ENCODE measurements at places on chromosomes 5 and 9.

DNA sequence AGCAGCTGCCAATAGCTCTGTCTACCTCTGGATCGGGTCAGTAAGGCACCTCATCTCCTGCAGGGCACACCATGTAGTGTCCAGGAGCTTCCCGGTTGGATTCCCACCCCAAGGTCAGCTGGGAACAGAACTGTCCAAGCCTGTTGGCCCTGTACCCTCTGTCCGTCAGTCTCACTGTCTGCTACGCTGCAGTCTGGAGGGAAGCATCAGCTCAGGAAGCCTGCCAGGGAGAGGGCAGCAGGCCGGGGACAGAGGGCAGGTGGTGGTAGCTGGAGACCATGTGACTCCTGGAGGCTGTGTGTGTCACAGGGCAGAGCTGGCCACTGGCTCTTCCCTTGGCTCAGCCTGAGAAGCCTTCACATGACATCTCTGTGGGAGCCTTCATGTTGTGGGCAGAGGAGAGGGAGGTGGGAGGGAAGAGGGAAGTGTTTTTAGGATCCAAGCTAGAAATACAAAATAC lies 134.5 kb downstream of the SEC61B start:
- no peak for DNase-seq

DNA sequence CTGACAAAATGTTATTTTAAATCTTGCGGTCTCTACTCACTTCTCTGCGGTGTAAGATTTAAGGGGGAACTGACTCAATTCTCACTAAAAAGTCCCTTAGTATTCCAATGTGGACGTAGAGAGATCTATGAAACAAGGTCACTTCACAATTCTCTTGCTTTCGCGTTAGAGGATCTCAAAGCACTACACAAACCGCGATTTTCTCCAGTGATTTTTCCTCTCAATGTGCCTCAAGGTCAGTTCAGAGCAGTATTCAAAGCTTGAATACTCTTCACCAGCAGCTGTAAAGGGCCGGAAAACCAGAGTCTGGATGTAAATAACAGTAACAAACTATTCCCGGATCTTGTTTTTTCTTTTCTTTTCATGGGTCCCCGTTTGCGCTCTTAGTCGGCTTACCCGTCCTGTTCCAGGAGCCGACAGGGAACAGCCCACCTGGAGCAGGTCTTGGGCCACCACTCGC lies 128.2 kb downstream of the TMEM161B start:
- no peak for DNase-seq

DNA sequence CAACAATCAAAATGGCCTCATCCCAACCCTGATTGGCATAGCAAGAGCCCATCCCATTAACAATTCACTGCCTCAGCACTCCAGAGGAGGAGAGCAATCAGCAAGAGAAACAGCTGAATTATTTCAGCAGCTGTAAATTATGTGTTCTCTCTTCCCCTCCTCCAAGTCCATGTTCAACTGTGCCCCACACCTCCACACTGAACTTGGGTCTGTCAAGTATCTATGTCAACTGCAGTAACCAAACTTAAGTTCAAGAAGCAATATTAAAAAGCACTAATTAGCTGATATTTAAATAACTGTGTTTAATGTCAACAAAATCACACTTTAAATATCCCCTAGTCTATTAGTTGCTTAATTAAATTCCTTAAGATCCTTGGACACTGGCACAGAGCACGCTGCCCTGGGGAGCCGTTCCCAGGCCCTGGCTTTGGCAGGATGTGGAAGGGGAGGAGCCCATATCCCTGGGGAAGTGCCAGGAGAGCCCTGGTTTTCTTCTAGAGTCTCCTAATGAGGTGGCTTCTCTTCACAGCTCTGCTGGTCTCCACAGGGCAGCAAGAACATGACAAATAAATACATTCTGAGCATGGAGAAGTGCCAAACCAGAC lies 50.6 kb downstream of the SIL1 start:
- DNase-seq, result no peak

DNA sequence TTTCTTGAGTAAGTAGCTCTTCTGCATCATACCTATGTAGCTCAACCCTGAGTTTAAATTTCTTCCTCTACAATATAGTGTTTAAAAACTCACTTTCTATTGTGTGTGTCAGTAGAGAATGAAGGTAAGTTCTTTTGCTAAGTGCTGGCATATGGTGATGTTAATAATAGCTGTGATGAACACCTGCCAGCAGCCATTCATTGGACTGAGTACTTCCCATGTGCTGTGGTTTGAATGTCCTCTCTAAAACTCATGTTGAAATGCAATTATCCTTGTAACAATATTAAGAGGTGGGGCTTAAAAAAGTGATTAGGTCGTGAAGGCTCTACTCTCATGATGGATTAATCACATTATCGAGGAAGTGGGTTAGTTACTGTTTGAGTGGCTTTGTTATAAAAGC lies 645.2 kb upstream of the RGMB start:
- no peak for DNase-seq

DNA sequence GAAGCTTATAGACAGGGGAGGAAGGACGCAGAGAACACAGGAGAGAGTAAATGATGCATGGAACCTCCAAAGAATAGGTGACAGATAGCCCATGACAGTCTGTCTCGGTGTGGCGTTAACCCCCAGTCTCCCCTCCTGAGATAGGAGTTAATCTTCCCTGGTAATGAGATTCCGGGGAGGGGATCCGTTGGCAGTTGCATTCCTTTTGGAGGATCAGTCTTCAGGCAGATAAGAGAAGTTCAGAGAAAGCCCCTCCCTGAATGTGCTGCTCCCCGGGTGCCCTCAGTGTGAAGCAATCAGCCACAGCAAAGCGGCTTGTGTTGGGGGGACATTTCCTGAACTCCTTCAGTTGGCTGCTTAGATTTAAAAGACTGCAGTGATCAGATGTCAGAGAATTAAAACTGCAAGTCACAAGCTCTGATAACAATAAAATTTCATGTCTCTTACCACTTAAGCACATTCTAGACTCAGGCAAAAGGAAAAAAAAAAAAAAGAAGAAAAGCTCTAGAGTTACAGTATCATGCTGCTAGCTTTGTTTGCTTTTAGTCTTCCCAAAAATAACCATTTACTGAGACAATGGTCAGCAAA lies 121.1 kb downstream of the EGFLAM start:
- DNase-seq, result no peak

DNA sequence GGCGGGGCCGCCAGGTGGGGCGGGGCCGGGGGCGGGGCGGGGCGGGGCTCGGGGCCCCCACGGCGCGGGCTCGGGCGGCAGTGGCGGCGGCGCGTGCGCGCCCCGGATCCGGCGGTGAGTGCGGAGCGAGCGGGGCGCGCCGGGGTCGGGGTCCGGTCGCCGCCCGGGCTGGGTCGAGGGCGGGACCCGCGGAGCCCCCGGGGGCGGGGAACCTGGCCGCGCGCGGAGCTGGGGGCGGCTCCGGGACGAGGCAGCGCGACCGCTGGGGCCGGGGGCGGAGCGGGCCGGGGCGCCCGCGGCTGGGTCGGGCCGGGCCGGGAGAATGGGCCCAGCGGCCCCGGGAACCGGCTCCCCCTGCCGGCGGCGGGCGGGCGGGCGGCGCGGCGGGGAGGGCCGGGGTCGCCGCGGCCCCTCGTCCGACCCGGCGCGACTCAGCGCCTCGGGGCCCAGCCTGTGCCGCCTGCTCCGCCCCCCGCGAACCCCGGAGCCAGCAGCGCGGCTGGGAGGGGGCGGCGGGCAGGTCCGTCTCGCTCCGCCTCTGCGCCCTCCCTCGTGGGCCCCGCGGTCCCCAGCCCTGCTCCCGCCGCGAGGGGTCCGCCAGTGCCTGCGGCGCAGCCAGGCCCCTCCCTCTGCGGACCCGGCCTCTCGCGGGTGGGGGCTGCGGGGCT lies 3.1 kb downstream of the EGFL7 start:
- DNase-seq, result no peak

DNA sequence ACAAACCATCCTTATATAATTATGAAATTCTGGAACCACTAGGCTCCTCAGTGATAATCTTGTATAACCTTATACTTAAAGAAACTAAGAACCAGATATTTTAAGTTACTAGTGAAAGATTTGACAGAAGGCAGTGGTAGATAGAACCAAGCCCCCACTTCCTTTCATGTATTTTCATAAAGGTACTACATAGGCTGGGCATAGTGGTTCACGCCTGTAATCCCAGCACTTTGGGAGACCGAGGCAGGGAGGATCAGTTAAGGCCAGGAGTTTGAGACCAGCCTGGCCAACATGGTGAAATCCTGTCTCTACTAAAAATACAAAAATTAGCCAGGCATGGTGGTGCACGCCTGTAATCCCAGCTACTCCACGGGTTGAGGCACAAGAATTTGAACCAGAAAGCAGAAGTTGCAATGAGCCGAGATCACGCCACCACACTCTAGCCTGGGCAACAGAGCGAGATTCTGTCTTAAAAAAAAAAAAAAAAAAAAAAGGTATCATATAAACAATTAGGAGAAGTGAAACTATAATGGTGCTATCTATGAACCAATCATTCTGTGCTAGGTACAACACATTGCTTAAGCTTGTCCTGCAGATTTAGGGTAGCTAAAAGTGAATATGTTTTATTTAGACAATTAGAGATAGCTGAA lies 27.9 kb upstream of the DTWD2 start:
- DNase-seq, result no peak

- no peak for DNase-seq
Observed at GRCh38 chr9:106075960-106076327, 381.6 kb downstream of the TMEM38B start.

GRCh38 chr5:74109344-74109743 lies 483.3 kb downstream of the ARHGEF28 start:
- no peak for DNase-seq

GRCh38 chr9:88950341-88951154 lies 40.7 kb upstream of the S1PR3 start:
- no peak for DNase-seq

DNA sequence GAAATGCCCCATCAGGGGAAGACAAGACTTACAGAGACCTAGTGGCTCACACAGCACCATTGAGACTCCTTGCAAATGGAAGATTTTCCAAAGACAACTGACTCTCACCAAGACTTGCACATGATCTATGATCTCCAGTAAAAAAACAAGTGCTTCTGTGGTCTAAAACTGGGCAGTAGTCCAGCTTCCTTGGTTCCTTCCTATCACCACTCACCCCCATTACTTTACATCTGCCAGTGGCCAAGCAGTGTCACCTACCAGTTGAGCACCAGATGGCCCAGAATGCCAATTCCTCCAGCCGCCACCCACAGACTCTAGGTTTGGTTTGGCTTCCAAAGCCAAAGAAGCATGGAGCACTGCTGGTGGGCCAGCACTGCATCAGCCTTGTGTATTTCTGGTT lies 47.7 kb downstream of the SH3TC2 start:
- DNase-seq, result no peak

GRCh38 chr9:95626885-95627558 lies 110.3 kb upstream of the PTCH1 start:
- no peak for DNase-seq

All from stimulated activated CD4-positive, alpha-beta T cell treated with anti-CD3 and anti-CD28 coated beads, TNF-alpha, amount 100 ng/mL, for 1 hour (primary cell).